ENCODE measurements at places on chromosomes 5 and 9.

- DNase-seq: no peak
These were observed 490.5 kb upstream of the ZNF608 start for GRCh38 chr5:125236981-125237380.

- DNase-seq: no peak
These were observed 3.4 kb downstream of the PRRC2B start for GRCh38 chr9:131397100-131397790.

DNA sequence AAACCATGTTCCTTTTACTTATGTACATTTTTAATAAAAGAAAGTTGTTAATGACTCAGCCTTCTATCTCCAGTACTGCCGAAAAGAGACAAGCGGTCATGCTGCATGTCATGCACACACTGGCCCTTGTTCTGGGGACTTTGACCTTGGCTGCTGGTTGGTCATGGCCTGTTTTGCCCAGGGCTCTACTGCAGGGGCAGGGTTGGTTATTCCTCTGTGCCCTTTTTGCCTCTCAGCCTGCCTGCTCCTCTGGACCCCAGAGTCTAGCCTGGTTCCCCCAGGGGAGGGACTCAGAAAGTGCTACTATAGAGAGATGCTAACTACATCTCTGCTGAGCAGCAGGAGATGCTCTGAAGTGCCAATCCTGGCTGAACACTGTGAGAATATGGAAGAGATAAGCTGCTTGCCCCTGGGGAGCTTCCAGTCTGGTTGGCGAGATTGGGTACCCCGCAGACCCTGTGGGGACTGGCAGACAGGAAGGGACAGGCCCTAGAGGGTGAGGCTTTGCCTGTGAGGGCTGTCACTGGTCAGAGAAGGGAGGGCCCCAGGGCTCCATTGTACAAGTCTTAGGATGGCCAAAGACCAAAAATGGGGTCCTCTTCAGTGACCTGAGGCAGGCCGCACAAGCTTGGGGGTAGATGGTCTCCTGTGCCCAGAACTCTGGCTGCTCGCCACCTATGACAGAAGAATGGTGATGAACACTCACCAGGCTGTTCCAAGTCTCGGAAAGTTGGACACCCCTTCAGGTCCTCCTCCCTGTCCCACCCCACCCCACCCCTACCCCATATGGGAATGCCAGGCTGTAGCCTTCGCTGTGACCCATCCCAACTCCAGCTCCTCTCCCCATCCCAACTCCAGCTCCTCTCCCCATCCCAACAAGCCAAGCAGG, 14.3 kb downstream of the IRF1 start:
- no peak for DNase-seq

DNA sequence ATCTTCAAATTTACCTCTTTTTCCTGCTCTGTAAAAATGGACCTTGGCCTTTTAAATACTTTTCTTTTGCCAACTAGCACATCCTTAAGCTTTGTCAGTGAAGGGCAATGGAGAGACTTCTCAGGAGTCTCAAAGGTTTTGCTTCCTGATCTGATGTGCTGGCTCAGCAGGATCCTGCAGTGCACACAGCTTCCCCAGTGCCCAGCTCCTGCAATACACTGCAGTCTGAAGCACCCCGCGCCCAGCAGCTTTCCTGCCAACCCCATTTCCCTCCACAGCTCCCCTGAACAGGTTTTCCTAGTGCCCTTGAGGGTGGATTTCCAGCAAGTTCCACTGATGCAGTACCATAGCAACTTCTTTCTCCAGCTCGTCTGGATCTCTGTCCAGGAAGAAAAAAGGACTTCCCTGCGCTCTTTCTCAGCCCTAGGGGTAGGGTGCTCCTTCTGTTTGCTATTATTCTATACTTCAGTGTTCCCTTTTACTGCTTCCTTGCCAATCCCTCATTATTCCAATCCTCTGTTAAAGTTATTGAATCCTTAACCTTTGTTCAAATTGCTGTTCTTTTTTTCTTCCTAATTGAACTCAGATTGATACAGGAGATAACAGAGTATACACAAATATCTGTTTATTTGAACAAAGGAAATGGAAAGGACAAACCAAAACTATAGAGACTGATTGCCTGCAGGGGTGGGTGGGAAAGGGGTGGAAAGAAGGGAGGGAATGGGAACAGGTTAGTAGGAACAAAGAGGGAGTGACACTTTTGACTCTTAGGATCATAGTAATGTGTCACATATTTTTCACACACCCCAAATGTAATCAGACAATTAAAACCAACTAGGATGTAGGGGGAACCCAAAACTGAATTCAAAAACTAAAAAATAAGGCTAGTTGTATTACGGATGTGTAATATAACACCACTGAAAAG, 8.5 kb downstream of the SNAPC3 start:
- DNase-seq: no peak

- DNase-seq: no peak
These were observed 12.1 kb downstream of the GALNT10 start for GRCh38 chr5:154202379-154203260.

DNA sequence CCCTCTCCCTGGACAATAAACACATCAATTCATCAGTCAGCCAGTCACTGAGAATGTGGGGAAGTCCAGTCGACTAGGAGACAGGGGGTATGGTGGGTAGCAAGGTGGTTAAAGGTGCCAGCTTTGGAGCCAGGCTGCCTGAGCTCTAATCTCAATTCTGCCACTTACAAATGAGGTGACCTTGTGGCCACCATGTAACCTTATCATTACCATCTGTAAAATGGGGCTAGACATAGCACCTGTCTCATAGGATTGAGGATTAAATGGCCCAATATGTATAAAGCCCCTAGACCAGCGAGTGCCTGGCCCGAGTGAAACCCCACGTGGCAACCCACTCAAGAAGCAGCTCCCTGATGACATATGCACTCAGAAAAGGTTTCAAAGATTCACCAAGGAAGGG, 73.3 kb upstream of the TBC1D2 start:
- DNase-seq: no peak

GRCh38 chr9:76087976-76088375, 197.5 kb downstream of the PCSK5 start:
- no peak for DNase-seq

DNA sequence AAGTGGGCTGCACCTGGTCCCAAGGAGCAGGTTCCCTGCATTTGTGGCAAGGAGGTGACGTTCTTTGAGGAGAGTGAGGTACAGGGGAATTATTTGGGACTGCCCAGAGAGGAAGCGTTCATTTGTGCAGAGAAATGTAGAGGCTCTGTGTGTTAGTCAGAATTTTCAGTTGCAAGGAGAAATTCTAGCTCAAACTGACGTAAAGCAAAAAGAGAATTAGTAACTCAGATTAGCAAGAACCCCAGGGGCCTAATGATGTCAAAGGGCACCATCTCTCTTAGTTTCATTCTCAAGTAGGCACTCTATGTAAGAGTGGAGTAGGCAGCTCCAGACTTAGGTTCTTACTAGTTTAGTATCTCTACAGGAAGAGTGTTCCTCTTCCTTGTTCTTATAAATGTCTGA, 2.4 kb upstream of the TXN start:
- DNase-seq: no peak

DNA sequence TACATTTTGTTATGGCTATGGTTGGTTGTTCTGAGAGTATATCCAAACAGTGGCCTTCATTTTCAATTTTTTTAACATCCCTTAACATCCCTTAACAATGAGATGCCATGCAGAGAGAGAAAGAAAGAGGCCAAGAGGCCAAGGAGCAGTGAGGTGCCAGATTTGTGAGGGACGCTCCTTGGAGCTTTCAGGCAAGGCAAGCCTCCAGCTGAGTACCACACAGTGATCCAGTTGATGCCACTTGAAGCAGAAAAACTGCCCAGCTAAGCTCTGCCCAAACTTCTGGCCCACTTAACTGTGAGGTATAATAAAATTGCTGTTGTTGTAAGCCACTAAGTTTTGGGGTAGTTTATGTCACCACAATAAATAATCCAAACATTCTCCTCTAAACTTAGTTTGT, 22.6 kb upstream of the EMB start:
- DNase-seq: no peak

DNA sequence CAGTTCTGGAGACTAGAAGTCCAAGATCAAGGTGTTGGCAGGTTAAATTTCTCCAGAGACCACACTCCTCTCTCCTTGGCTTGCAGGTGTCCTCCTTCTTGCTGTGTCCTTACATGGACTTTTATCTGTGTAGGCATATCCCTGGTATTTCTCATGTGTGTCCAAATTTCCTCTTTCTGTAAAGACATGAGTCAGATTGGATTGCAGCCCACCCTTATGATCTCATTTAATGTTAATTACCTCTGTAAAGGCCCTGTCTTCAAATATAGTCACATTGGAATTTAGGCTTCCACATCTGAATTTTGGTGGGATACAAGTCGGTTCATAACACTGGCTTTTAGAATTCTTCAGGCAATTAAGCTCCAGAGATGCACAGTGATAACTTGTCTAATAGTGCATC, 322.2 kb upstream of the GRIA1 start:
- DNase-seq: no peak

GRCh38 chr9:77472646-77473045, 175.5 kb downstream of the GNA14 start:
- no peak for DNase-seq

DNA sequence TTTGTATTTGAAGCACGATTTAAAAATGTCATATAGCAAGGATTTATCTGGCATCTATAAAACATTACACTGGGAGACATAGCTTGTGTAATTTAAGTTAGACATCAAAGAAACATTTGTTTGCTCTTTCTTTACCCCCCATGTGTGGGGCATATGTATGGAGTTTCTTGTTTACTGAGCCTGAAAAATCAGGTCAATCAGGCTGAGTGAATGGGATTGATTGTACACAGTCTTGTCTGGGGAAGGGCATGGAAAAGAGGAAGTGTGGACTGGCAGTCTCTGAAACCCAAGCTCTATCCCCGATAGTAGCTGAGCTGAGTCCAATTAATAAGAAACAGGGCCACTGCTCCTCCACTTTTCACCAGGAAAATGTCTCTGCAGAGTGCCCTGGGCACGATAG, 49.4 kb downstream of the SLC46A2 start:
- no peak for DNase-seq
